CD4-positive, alpha-beta T cell treated with Interleukin-10 for 1 hour (primary cell): ENCODE measurements at places on chromosomes 1 and 21.

DNA sequence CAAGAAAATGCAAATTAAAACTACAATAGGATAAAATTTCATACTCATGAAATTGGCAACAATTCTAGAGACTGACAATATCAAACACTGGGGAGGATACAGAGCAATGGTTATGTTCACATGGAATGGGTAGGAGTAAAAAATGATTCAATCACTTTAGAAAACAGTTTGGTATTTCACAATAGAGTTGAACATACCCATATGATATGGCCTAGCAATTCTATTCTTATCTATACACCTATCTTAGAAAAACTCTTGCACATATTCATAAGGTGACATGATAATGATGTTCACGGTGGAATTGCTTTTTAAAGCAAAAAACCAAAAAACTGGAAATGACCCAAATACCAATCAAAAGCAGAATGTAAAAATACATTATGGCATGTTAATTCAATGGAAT, 28.7 kb downstream of the PHC2 start:
- DNase-seq = no peak

- DNase-seq = no peak
These were observed 41.5 kb downstream of the ZBTB17 start for GRCh38 chr1:15934211-15935055.

GRCh38 chr1:29467989-29468900, 231.9 kb downstream of the PTPRU start:
- no peak for DNase-seq

DNA sequence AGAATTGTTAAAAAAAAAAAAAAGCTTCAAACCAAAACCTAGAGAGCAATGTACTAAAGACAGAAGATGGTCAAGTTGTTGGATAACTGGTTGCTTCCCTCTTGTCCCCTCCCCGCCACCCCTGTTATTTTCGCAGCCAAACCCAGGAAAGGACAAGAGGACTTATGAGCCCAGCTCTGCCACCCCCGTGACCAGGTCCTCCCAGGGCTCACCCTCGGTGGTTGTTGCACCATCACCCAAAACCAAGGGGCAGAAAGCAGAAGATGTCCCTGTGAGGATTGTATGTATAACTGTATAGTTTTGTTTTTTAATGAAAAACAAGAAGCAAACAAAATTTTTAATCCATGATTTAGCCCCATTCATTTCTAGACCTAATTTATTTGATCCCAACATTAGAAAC, 69.4 kb downstream of the VPS26C start:
- DNase-seq = no peak

- no peak for DNase-seq
These were observed 6.3 kb upstream of the LAD1 start for GRCh38 chr1:201405484-201405831.

DNA sequence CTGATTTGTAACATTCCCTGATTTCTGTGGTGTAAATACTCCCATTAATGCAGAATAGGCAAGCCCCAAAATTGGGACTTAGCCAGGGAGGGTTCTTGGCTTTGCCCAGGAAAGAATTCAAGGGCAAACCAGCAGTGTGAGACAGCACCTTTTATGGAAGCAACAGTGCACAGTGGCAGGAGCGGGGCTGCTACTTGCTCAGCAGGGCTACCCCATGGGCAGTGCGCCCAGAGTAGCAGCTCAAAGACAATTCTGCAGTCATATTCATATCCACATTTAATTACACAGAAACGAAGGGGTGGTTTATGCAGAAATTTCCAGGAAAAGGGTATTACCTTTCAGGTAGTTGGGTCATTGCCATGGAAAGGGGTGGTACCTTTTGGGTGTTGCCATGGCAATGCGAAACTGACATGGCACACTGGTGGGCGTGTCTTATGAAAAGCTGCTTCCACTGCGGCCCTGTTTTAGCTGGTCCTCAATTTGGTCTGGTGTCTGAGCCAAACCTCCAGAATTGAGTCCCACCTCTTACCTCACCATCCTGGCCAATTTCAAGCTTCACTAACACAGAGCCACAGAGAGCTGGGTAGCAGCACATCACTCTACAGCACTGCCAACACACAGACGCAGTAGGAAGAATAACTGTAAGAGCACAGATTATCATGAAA, 35.9 kb downstream of the FHAD1 start:
- DNase-seq = no peak

GRCh38 chr1:67134695-67135094, at the start of gene C1orf141:
TSS of gene C1orf141 (minus strand) at chr1:67134970. CDS start at chr1:67127240, 7,730 bp downstream.
- no peak for DNase-seq

DNA sequence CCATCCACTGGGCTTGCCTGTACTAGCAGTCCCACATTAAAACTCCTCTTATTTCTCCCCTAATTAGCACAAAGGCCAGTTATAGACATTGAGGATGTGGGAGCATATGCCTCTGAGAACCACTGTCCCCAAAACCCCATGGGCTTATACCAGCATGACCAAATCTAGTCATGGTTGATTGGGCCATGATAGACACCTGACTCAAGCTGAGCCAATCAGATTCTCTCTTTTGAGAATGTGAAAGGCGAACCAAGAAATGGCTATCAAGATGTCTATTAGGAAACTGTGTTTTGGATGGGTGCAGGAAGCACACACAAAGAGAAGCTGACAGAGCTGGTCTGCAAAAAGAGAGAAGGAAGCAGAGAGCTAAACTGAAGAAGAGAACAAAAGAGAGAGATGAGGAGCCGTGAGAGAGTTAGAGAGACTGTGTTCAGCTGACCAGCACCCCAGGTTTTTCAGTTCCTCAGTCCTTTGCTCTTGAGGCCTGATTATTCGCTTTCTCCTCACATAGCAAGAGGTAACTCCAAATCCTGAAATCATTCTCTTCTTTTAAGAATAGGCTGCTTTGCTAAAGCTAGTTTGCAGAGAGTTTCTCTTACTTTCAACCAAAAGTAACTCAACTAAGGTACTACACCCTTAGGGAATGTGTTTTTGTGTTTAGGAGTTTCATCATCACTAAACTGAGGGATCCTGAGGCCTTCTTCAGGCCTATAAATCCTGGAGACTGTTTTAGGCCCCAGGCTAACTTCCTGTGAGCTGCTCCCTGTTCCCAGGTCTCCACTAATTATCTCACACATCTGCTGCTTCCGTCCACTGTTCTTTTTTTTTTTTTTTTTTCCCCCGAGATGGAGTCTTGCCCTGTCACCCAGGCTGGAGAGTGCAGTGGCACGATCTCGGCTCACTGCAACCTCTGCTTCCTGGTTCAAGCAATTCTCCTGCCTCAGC, 7.9 kb upstream of the TIPRL start:
- no peak for DNase-seq

DNA sequence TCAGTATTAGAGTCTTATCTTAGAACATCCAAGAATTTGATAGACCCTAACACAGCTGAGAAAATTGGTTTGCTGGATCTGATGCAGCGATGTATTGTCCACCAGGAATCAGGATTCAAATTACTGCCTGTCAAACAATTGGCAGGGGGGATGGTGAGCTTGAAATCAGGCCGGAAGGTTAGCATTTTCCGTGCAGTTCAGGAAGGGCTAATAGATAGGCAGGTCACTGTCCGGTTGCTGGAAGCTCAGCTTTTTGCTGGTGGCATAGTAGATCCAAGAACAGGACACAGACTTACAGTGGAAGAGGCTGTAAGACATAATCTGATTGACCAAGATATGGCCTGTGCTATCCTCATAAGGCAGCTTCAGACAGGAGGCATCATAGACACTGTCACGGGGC, 127.2 kb downstream of the MACF1 start:
- no peak for DNase-seq

- DNase-seq = no peak
These were observed 57.1 kb downstream of the NMNAT2 start for GRCh38 chr1:183361081-183361480.

DNA sequence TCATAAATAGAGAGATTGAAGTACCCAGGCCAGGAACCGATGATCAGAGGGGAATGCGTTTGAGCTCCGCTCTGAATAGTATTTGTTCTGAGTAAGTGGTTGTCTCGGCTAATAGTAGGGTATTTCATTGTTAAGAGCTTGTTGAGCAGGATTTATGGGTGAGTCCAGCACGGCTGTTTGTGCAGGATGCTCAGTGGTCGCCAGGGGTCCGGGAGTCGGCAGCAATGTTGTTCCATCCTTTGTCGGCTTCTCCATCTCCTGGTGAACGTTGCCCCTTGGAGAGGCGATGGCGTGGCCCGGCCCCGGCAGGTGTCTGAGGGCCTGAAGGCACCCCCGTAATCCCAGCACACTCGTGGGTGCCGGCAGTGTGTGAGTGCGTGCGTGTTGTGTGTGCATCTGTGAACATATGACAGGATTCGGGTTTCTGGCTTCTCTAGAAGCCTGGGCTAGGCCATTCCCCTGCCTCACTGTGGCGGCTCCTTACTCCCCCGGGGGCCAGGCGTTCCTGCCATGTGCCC, 160.8 kb upstream of the ARHGEF16 start:
- DNase-seq = no peak

GRCh38 chr21:31078216-31078615, 39.9 kb upstream of the KRTAP19-8 start:
- DNase-seq = no peak

DNA sequence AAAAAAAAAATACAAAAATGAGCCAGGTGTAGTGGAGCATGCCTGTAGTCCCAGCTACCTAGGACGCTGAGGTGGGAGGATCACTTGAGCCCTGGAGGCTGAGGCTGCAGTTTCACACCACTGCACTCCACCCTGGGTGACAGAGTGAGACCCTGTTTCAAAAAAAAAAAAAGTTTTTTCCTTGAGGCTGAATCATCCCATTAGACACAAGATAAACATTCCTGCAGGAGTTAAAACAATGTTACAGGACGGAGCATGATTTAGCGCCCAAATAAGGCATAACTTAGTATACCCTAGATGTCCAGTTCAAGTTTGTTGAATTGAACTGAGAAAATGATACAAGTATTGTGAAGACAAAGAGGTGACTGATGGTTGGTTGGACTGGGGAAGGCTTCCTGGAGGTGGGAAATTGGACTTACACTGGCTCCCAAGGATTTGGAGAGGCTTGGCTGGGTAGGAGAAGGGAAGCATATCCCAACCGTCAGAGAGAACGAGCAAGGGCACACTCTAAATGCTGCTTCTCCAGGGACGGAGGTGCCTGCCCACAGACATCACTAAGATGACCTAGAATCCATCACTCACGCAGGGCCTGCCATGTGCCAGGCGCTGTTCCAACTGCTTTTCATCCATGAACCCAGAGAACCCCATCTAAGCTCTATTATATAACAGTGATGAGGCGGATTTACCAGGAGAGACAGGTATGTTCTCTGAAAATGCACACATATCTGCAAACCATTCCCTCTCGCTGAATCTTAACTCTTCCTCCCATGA, 610.6 kb downstream of the KIF26B start:
- DNase-seq = no peak

DNA sequence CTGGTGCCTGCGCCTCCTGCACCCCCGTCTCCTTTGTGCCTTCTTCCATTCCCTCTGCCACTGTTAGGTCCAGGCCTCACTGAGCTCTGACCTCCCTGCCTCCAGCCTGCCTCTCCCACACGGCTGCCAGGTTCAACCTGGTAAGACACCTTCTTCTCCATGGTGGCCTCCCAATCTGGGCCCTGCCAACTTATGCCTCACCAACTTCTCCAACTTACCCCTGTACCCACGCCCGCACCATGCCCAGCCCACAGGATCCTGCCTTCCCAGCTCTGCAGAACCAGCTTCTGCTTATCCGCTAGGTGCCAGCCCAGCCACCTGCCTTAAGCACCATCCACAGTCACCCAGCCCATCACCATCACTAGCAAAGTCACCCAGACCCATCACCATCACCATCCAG, 37.2 kb downstream of the PDE9A start:
- DNase-seq = no peak

DNA sequence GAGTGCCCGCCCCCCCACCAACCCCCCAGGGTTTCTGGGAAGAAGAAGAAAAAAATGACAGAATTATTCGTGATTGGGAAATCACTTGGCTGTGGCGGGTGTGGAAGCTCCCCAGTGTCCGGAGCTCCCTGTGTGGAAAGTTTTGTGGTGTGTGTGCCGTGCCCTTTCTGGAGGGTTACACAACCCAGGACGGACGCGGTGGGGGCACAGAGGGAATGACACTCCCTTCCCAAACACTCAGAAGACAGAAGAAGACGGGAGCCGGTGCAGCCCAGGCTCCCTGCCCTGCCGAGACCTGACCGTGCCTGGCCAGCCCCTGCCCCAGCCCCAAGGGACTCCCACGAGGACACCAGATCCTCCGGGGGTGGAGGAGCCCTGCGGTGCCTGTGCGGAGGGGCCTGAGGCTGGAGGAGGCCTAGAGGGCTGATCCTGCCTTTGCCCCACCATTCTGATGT, 33.0 kb upstream of the ADARB1 start:
- no peak for DNase-seq

GRCh38 chr1:234062166-234062565, 157.7 kb downstream of the SLC35F3 start:
- no peak for DNase-seq

DNA sequence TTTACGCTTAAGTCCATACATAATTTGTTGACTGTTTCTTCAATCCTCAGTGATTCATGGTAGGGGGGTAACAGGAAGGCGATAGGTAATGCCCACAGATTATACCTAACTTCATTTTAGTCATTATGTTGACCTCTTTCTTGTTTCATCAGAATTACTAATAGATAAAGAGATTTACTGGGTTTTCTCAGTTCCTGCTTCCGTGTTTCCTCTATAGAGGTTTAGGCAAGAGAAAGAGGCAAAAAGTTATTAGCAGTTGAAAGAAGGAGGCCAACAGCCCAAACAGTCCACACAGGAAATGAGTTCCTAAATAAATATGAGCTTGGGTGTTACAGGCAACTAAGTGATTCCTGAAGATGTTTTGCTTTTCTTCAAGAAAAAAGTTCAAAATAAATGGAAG, 17.9 kb upstream of the CLCA1 start:
- no peak for DNase-seq

DNA sequence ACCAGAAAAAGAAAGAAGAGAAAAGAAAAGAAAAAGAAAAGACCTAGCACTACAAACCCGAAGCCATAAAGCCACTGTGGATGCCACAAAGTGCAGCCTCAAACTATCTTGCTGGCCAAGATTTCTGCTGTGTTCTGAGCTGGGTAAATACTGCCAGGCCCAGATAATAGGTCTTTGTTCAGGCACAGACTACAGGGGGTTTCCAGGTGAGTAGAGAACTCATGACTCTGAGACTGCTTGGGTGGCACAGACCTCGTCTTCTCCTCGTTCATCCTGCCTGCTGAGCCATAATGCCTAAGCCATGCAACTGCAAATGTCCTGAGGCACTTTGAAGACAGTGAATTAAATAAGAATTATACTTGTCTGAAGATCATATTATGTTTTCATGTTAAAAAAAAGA, 651.8 kb downstream of the LMO4 start:
- no peak for DNase-seq

GRCh38 chr1:201096977-201097856, 15.0 kb downstream of the CACNA1S start:
- DNase-seq = no peak

DNA sequence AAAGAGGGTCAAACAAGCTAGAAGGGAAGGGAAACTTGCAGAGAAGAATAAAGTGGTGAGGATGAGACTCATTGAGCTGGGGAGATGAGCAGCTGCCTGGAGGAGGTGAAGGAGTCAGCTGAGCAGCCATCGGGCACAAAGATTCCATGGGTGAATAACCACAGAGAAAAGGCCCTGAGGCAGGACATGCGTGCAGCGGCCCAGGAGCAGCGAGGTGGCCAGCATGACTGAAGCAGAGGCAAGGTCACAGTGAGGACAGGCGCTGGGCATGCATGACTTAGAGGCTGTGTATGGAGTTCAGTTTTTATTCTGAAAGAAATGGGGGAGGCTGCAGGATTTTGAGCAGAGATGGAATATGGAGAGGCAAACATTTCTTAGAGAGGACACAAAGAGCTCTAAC, 24.9 kb downstream of the OLFML2B start:
- no peak for DNase-seq

GRCh38 chr1:156571261-156571852, 1.0 kb downstream of the IQGAP3 start:
- no peak for DNase-seq
